ENCODE measurements at places on chromosomes 16 and 17.

DNA sequence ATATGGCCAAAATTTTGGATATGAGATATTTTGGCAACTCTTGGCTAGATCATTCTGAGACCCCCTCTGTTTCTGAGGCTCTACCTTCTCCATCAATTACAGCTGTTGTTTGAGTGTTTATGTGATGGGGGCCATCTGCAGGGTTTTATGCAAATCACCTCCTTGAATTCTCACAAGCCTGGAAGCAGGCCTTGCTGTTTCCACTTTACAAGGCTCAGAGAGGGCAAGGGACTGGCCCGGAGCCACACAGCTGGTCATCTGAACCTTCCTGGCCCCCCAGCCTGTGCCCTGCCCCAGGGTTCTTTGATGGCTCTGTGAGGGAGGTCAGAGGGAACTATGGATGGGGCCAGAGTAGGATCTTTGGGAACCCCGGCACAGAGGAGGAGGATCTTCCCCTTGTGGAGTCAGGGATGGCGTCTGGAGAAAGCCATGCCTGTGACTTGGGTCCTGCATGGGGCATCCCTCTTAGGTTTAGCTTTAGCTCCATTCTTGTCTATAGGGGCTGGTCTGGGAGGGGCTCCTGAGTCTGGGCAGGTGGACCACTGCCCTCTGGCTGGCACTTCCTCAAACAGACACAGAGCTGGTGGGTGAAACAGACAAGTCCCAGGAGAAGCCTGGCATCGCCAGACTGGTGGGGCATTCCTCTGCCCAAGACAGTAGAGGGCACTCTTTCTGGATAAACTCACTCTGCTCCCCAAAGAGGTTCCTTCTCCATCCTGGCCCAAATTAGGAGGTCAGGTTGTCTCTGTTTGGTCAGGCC, 26.2 kb downstream of the IL21R start:
- DNase-seq: no peak

GRCh38 chr17:79761894-79762589, 15.9 kb upstream of the CBX2 start:
- DNase-seq: no peak

- no peak for DNase-seq
These were observed 14.1 kb downstream of the PRMT7 start for GRCh38 chr16:68324780-68325357.

- peak; percentile 62 for DNase-seq
These were observed 207.0 kb downstream of the MSI2 start for GRCh38 chr17:57463103-57463885.

DNA sequence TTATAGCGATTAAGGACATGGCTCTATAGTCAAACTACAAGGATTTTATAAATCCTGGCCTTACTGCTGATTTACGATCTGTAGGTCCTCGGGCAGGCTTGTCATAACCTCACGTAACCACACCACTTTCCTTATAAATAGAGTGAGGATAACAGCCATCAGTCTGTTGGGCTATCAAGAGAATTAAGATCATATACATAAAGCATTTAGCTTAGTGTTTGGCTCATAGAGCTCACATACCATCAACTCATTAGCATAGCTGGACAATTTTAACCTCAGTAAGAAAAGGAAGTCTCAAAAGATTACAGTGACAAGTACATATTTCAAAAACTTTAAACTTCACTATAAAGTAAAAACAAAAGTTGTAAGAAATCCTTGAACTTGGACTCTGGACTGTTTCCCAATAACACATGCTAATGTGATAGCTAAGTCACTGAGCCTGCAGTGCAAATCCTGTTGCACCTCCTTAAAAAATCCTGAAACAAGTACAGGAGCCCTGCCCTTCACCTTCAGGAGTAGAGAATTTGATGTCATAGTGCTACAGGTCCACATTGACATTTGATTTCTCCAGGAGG, 20.8 kb upstream of the CLEC3A start:
- no peak for DNase-seq

DNA sequence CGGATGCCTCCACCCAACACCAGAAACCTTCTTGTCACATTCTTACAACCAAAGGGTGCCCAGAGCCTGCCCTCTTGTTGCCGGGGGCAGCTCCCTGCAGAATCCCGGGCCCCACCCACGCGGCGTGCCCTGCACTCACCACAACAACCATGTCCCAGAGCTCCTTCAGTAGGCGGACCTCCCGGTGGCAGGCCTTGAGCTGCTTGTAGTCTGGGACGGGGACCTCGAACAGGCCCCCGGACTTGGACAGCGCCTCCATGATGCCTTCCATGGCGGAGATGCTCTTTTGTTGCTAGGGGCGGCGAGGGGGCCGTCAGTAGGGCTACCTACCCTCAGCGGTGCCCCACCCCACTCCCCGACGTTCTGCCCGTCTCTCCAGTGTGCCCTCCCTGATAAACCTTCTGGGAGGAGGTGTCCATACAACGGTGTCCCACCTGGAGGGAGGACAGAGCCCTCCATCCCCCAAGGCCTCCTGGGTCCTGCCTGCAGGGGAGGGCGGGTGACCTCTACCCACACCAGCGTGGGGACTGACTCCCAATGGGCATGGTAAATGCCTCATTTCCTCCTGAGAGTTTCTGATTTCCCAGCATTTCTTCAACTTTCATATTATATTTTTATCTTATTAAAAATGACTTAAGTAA, 52.2 kb downstream of the DNAH17 start:
- no peak for DNase-seq

DNA sequence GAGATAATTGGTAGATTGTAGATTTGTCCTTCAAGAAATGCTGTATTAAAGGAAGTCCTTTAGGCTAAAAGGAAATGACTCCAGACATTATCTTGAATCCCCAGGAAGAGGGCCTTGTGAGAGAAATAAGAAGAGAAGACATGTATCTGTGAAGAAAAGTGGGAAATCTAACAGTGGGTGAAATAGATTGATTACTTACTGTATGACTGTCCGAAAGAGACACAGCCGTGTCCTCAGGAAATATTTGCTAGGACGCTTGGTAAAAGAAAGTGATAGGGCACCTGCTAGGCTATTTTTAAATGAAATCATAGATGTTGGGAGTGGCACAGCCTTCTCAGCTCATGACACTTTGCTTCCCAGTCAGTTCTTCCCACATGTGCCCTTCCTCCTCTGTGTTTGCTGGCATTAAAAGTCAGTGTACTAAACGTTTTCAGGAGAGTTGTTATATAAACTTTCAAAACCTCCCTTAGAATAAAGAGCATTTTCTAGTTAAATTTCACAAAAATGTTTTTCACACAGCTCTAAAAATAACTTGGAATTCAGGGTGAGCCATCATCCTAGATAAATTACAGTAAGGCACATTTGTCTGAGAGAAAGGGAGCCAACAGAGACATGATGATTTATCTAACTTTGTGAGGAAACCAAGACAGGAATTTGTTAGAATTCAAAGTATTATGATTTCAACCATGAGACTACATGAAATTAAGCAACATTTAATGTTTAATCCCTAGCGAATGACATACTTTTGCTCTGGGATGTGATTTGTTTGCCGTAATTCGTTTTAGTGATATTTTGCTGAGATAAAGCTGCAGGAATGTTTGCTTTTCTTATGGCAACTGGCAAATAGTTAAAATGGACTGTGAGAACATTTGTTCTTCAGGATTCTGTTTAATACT, 35.0 kb downstream of the DHRS7B start:
- DNase-seq: no peak

DNA sequence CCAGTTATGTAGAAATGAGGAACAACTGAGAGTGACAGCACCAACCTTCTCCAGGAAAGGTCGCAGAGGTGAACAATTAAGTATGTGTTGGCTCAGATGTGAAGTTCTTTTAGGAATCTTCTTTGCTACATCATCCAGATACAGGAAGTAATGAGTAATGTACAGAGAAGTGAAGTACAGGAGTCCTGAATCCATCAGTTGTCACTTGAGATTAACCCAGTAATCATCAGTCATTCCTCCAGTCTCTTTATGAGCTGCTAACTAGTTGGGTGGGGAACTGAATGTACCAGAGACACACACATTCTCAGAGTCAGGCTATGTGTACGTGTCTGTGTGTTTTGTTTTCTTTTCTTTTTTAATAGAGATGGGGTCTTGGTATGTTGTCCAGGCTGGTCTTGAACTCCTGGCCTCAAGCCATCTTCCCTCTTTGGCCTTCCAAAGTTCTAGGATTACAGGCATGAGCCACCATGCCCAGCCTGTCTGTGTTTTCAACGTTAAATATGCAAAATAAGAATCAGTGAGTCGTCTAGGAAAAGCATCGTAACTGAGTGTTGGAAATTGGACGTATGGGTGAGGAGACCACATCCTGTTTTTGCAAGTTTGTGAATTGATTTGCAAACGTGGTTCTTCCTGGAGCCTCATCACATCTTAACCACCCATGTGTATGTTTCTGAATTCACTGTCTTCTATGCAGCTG, 19.9 kb downstream of the ZNF200 start:
- DNase-seq: no peak

- DNase-seq: no peak
These were observed 1.6 kb upstream of the EFTUD2 start for GRCh38 chr17:44900894-44901293.

- peak; percentile 22 for DNase-seq
These were observed 26.2 kb downstream of the ENDOV start for GRCh38 chr17:80441133-80441578.

GRCh38 chr16:57289391-57290257, 5.2 kb upstream of the PLLP start:
- DNase-seq: no peak

DNA sequence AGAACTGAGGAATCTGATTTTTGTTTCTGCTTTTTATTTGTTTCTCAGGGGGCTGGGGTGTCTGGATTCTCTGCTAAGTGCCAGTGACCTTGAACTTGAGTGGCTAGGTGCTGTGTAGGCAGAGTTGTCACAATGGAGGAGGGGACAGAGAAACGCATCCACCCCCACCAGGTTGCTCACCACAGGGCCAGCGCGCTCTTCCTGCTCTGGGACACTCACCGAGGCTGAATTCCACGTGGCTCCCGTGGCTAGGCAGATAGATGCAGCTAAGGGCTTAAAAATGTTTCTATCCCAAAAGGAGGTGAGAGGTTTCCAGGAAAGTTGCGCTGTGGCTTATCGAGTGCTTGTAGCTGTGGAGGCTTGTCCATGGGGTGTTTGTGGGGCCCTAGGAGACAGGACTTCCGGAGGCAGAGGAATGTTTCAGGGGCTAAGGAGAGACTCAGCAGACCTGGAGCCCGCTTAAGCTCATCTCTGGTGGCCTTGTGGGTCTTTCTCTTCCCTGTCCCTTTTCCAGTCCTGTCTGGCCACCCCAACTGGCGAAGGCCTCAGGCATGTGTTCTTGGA, 36.8 kb downstream of the ADCY7 start:
- no peak for DNase-seq

DNA sequence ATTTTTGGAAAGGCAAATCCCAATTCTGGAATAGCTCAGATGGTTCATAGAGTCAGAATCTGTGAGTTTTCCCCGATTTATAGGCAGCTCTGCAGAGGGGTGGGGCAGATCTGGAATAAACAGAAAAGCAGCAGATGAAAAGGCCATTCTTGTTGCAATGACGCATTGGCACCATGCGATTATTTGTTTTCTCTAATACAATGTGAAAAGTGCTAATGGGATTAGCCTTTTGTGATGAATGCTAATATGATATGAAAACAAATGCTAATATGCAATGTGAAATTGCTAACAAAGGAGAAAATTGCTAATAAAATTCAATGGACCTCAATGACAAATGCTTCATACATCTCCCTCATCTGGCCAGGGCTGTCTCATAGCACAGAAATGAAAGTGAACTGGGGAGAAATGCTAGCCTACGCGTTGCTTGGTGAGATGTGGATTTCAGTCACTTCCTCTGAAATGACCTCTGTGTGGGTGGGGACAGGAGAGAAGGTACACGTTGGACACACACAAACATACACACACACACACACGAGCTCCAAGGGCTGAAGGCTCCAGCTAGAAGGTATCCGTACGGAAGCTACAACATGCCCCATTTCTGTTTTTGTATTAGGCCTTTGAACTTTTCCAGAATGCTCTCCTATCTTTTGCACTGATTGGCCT, 394.5 kb downstream of the XYLT1 start:
- no peak for DNase-seq

- no peak for DNase-seq
These were observed 1.1 kb downstream of the ABCA9 start for GRCh38 chr17:69059458-69060175.

- DNase-seq: no peak
These were observed 27.8 kb downstream of the PAFAH1B1 start for GRCh38 chr17:2621241-2621640.

DNA sequence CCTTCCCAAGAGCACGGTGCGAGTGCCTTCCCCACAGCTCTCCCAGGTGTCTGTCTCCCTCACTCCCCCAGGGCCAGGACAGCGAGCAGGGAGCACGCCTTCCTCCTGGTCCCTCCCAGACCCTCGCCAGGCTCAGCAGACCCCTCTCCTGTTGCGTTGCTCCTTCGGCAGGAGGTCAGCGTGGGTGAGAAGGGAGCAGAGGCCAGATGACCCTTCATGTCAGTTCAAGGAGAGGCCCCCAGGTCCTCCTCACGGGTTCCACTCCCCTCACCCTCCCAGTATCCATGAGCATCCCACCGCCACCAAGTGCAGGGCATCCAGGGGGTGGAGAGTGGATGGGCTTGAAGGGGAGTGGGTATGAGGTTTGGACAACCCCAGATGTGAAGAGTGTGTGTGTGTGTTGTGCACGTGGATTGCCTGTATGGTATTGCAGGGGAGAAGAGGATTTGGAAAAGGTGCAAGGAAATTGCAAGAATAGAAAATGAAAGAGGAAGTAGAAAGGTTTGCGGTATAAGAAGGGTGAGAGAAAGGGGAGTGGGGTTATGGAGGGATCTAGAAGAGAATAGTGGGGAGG, 17.7 kb downstream of the SGCA start:
- DNase-seq: no peak

GRCh38 chr16:76484020-76484419, 206.8 kb downstream of the CNTNAP4 start:
- no peak for DNase-seq

- no peak for DNase-seq
These were observed 296.7 kb upstream of the IRX5 start for GRCh38 chr16:54633943-54634362.

GRCh38 chr17:40022497-40022896, 7.3 kb downstream of the CSF3 start:
- no peak for DNase-seq

- no peak for DNase-seq
These were observed 7.6 kb downstream of the ADCY7 start for GRCh38 chr16:50273888-50274325.

- no peak for DNase-seq
These were observed 21.1 kb downstream of the ACSM1 start for GRCh38 chr16:20676268-20676825.

GRCh38 chr17:79897243-79898063, 58.2 kb upstream of the CBX4 start:
- DNase-seq: no peak

DNA sequence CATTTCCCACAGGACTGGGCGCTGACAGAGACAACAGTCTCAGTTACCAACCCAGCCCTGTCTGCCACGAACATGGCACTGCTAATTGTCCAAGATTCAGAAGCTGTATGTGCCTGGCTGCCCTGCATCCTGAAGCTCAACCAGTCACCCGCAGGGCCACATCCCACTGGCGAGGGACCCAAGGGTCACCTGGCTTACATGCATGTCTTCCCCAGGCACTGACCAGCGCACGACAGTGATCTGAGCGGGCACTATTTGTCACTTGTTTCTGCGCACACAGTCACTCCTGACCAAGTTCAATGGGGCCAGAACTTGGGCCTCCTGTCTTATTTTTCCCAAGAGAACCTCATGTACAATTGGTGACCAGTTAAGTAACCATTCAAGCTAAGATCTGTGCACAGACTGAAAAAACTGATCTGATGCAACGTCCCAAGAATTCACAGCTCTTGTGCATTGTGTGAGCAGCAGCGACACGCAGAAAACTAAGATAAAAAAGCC, 13.1 kb downstream of the USP7 start:
- DNase-seq: no peak

- DNase-seq: no peak
These were observed 28.7 kb upstream of the GAS7 start for GRCh38 chr17:10226930-10227695.

Measured in stimulated activated CD4-positive, alpha-beta T cell treated with anti-CD3 and anti-CD28 coated beads, Interleukin-1b, Interleukin-23, amount 100 ng/mL, for 1 hour (primary cell).